Stimulated activated CD8-positive, alpha-beta memory T cell treated with anti-CD3 and anti-CD28 coated beads, Interleukin-15, amount 100 ng/mL, for 48 hours (primary cell): ENCODE measurements at places on chromosomes 3 and 15.

DNA sequence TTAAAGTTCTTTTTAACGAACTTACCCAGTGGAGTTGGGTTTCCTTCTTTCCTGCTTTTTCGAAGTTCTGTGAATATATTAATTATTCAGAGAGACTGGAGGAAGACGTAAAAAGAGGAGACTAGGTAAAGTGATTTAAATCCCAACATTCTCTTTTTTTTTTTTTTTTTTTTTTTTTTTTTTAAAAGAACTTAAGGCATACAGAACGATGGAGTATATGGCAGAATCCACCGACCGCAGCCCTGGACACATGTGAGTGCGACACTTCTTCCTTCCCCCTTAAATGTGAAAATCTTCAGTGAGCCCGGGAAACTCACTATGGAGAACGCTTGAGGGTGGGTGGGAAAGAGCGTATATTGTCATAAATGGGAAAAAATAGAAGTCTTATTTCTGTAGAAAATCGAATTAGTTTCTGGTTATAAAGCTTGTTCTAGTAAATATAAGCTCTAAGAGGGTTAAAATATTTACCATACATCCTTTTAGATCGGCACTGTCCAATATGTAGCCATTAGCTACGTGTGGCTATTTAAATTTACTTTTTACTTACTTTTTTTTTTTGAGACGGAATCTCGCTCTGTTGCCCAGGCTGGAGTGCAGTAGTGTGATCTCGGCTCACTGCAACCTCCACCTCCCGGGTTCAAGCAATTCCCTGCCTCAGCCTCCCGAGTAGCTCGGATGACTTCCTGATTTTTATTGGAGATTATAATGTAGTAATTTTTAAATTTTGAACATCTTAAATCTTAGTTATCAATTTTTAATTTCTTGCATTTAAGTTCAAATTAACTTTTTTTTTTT is 892 bp downstream of the NMD3 start:
- DNase-seq, result no peak

DNA sequence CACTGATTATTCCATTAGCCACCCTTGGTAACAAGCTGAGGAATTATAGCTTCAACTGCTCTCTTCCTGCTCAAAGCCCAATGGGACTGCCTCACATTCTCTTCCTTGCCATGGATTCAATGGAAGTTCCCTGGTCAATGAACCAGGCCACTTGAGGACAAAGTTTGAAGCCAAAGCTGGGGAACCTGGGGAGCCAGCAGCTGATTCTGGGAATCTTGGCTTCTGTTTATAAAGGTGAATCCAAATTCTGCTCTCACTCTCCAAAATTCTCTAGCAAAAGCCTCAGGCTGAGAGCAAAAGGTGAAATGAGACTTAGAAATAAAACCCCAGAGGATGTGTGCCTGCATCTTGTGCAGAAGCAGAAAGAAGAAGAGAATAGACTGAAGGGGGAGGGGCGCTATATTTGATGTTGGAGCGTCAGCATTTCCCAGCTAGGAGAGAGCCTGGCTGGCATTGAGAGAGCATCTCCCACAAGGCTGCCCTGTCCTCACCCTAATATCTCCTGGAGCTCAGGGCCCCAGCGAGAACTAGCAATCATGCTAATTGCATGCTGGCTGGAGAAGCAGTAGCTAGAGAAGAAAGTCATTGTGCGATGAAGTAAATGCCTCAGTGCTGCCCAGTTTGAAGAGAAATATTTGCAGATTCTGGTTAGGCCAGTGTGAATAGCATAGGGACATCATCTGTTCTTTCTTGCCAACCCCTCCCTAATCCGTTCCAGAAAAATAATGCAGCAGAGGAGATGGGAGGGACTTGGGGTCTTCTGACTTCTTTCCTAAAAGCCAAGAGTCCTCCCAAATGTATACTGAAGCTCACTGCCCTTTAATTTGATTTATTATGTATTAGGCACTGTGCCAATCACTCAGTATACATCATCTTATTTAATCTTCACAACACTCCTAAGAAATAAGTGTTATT is 34.9 kb upstream of the GAP43 start:
- no peak for DNase-seq

DNA sequence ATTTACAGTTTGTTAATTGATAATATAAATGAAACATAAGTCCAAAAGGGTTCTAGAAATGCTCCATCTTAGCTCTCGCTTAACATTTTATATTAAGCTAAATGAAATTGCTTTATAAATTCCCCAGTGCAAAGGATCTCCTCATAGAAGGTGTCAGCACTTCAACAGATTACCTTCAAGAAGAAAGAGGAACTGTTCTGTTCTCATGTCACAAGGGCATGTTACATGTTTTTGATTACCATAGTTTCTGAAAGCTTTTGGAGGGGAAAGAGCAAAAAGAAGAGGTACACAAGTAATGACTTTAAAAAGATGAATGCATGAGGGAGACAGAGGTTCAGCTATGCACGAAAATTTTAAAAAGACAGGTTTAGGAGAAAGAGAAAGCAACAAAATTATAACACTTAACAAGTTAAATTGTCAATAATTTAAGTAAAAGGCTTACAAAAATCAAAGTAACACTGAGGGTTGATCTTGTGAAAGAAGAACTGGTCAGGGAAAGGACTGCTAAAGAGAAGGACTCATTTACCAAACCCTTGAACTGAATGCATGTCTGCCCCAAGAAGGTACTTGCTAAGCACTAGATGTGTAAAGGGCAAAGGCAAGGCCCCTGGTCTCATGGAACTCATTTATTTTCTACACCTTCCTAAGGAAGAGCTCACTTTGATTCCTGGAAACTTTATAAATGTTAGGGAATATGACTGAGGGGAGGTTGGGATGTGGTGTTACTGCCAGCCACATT is 45.1 kb downstream of the CCDC191 start:
- DNase-seq, result no peak

GRCh38 chr3:195921334-195921791 is 13.0 kb upstream of the TNK2 start:
- DNase-seq, result no peak

DNA sequence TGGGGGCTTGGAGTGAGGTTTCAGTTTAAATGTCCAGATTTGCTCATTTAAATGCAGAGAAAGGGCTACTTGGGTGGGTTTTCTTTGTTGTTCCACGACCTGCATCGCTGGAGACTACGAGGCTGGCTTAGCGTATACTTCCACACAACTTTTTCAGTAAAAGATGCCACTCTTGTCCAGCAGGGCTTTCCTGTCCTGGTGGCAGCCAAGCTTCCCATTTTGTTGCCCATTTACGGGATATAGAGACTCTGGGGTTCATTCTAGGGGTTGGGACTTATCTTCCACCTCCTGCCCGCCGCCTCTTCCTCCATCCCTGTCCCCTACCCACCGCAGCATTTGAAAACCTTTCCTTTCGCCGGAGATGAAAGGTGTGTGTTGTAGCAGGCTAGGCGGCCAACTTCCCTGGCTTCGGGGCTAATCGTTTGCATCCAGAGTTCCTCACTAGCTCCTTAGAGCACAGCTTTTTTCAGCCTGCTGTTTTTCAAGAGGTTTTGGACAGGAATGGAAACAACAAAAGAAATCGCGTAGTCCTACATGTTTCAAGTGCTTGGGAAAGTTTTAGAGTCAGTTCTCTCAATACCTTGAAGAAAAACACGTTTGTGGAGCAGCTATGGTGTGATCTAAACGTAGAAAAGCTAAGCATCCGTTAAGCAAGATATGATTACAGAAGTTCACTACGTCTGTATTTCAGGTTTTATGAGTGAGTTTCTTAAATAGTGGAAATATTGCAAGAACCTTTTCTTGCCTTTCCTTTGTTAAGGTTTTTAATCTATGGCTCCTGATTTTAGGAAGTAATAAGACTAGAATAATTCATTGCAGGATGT is 843 bp downstream of the CHRNA5 start:
- no peak for DNase-seq

DNA sequence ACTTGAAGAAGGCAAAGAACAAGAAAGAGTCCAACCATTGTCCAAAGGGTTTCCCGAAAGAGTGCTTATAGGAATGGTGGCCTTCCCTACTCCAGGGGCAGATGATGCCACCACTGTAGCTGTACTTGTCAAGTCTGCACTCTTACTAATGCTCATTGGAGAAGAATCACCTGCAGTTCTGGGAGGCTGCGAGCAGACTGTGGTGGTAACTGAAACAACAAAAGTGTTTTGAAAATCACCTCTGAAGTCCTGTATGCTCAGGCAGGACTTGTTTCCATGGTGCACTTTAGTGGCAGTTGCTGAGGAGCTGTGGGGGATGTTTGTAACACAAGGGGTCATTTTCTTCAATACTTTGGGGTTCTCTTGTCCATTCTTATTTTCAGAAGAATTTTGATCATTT is 36.0 kb downstream of the USF3 start:
- no peak for DNase-seq

GRCh38 chr3:124078953-124079911 is 87.3 kb upstream of the ROPN1 start:
- DNase-seq, result no peak

- no peak for DNase-seq
Measured at GRCh38 chr3:141913150-141913811, 36.8 kb downstream of the ATP1B3 start.

- DNase-seq, result no peak
Measured at GRCh38 chr15:65908876-65909275, 39.6 kb downstream of the RAB11A start.

- DNase-seq, result no peak
Measured at GRCh38 chr3:124076235-124076634, 84.3 kb upstream of the ROPN1 start.

GRCh38 chr3:126152901-126153694 is 27.3 kb downstream of the ALDH1L1 start:
- no peak for DNase-seq

DNA sequence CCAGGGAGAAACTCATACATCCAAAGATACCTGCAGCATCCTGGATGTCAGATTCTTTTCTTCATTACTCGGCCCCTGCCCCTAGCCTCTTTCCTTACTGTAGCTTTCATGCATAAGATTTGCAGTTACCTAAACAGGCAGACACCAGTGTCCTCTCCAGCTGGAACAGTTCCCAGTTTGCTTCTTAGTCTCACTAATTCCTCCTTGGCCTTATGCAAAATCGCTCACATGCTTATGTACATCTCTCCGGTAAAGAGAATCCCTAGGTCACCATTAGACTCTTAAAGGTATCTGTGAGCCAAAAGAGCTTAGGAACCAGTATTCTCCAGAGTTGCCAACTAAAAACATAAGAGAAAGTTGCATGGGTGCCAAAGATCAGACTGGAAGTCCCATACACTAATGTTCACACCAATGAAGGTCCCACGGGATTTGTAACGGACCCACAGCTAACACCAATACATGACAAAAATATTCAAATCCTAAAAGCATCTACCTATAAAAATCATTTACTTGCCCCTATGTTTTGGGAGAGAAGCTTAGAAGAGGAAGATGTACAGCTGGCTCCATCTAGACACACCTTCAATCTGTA is 66.6 kb downstream of the CBLB start:
- no peak for DNase-seq

DNA sequence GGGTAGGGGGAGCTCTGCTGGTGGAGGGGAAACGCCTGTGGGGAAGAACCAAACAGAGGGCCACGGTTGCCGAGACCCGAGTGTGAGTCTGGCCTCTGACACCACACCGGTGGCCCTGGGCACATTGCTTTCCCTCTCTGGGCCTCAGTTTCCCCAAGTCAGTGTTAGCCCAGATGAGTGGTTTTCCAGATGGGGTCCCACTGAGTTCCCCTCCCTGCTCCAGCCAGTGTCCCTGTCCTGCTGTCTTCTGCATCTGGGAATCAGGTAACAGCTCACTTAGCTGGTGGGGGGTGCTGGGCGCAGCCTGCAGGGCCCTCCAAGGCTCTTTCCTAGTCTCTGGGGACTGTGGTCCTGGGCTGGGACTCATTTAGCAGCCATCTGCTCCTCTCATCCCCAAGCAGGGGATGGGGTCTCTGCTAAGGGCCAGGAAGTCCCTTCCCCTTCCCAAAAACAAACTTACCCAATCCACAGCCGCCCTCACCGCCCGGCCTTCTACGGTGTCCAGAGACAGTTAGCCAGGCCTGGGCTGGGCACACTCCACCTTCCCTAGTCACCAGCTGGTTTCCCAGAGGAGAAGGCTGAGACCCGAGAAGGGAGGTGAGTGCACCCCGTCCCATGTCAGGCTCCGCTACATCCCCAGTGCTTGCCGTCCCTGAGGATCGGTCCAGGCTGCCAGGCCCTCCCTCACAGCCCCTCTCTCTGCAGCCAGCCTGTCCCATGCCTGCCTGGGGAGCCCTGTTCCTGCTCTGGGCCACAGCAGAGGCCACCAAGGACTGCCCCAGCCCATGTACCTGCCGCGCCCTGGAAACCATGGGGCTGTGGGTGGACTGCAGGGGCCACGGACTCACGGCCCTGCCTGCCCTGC is 676 bp downstream of the GP9 start:
- no peak for DNase-seq

DNA sequence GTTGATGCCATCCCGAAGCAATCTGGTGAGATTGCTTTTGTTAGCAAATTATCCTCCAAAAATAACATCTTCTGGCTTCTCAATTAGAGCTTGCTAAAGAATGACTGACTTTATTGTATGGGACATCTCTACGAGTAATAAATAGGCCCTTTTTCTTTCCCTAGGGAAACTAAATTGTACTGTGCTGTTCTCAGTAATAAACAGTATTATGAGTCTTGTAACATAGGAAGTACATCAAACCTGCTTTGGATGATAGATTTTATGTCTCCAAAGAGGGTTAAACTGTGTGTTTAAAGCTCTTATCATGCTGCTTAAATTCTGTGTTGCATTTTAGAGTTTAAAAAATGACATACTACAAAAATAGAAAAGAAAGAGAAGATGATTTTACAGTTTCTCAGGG is 153.4 kb upstream of the THRB start:
- DNase-seq, result no peak

GRCh38 chr3:70603103-70603502 is 290.7 kb upstream of the MDFIC2 start:
- DNase-seq, result no peak

GRCh38 chr3:105527949-105528348 is 161.2 kb downstream of the ALCAM start:
- no peak for DNase-seq
